Testis (tissue), 5 donors: ENCODE measurements at places on chromosomes 1 and 21. TPM values are rescaled to one million over a fixed set of nuclear protein-coding genes. Genes with fewer than 3 reads are reported as not detected.

Gene DMRTA2
- total RNA-seq, result 3.5 TPM

Gene GABRD
- 18.1 TPM for total RNA-seq

Gene PDE4B
- 16.1 TPM for total RNA-seq

Gene CCDC185
- total RNA-seq, result 29.8 TPM

Gene MTARC2
- 56.7 TPM for total RNA-seq

DNA sequence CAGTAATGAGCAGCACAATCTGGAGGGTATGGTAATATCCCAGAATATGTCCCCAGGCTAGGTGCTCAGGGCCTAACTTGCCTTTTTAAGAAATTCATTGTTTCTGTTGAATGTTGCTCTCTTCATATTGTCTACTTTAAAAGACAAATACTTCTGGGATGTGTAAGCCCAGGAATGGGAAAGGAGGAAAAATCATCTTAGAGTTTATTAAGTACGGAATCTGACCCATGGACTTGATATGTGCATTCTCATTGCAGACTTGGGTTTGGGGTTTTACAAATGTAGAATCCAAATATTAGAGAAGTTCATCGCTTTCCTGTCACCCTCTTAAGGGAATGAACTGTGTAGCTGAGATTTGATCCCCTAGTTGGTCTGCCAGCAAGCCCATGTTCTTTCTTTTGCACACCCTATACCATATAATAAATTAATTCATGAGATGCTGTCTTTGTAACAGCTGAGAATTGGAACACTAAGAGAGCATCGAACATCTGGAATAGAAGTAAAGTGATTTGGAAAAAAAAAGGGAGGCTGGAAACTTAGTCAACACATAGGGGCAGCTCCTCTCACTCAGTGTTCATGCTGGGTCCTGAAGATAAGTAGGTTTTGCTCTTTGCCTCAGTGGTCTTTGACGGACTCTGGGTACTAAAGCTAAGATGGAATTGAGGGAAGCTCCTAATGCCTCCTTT is 235.8 kb upstream of the C1orf105 start:
- DNase-seq, result no peak
- H3K27me3 ChIP-seq, result no peaks in the 10 kb centered on the region
- H3K27ac ChIP-seq, result no peak overlapping the region
- H3K4me1 ChIP-seq, result no peaks in the 10 kb centered on the region
- no peaks in the 10 kb centered on the region for H3K36me3 ChIP-seq

GRCh38 chr21:35508139-35508888 is 459.2 kb upstream of the RUNX1 start:
- peak; percentile 49 for DNase-seq
- H3K27me3 ChIP-seq, result no peaks in the 10 kb centered on the region
- no peak overlapping the region for H3K27ac ChIP-seq
- H3K36me3 ChIP-seq, result no peaks in the 10 kb centered on the region
- H3K4me1 ChIP-seq, result peaks cover 7% of the 10 kb centered on the region
- no peak overlapping the region for H3K4me3 ChIP-seq

DNA sequence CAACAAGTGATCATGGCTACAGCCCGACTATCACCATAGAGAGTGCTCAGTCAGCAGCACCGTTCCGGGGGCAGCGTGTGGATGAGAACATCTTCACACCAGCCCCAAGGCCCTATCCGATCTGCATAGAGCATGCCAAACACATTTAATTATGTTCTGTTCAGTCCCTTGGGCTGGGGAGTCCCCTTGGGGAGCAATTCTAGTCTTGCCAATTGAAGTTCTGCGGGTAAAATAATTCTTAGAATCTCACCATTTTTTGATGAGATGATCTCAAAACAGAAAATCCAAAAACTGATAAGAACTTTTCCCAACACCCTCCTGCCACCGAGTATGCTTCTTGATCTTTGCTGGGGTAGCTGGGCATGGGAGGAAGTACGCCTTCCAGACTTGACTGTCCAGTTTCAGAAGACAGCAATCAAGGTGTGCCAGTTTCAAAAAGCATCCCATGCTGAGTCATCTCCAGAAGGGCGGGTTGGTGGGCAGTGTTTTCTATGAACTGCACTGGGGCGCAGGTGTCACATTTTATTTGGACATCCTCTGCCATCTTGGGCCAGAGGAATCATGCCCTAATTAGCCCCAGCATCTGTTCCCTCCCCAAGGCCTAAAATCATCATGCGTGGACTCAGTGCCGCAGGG is 20.8 kb upstream of the PTPRF start:
- H3K36me3 ChIP-seq, result no peaks in the 10 kb centered on the region
- no peak overlapping the region for H3K27ac ChIP-seq
- H3K27me3 ChIP-seq, result no peaks in the 10 kb centered on the region
- H3K4me1 ChIP-seq, result no peaks in the 10 kb centered on the region
